ENCODE measurements at places on chromosomes 4 and X. TPM values are rescaled to one million over a fixed set of nuclear protein-coding genes. Genes with fewer than 3 reads are reported as not detected.

Gene SATL1
- not detected for total RNA-seq

Gene ETDA
- total RNA-seq: not detected

Gene ERAS
- total RNA-seq: not detected

Gene DUSP21
- not detected for total RNA-seq

Gene C4orf46
- total RNA-seq: 5.0 TPM

DNA sequence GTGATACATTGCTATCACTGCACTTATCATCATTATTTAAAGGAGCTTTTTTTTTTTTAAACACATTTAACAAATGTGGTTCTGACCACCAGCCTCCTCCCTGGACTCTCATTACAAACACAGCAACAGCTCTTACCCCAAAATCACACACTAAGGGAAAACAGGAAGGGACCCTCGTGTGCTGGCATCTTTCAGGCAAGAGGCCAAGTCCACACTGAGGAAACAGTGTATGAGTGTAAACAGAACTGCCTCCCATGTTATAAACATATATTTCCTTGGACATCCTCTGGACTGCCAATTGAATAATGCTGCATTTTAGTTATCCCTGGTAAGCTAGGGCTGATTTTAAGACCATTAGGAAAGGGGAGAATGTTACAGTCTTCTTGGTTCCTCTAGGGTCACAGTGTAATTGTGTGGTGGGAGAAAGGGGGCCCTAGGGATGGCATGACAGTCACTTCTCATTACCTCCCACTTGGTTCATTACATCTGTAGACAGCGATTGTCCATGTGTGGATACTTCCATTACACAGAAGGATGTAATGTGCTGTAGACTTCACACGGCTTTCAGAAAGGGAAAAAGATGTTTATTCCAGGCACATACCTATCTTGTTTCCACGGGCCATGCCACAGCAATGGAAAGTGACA, 244.6 kb upstream of the TET2 start:
- DNase-seq: no peak

GRCh38 chr4:117010671-117011070, 74.7 kb downstream of the TRAM1L1 start:
- DNase-seq: no peak

DNA sequence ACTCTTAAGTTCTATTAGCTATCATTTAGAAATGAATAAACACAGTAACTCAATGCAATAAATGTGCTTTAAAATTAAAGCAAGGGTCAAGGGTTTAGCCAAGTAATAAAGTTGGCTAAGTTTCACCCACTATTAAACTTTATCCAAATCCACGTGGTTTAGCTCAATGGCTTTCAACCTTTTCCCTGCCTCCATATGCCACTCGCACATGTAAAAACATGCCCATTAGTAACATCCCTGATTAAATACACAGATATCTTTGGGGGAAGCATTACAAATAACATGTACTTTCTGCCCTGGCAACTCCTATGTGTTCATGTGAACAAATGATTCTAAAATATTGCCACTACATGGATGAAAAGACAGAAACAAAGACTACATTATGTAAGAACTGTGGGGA, 130.8 kb downstream of the ZAR1 start:
- no peak for DNase-seq

GRCh38 chr4:7375427-7375826, 59.3 kb downstream of the PSAPL1 start:
- DNase-seq: no peak

DNA sequence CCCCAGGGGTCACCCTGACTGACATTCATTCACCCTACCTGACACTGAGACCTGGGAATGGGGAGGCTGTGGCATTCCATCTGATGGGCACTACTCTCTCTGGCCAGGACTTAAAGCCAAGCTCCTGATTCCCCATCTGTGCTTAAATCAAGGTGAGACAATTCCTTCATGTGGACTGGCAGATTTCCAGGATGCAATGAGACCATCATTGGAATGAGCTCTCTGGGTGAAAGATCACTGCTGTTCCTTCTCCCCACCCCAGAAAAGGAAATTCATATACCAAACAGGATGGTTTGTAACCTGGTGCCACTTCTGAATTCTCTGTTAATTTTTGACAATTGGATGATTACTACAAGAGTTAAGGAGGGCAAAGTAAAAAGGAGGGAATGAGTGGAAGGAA, 354.8 kb downstream of the MID1IP1 start:
- no peak for DNase-seq

DNA sequence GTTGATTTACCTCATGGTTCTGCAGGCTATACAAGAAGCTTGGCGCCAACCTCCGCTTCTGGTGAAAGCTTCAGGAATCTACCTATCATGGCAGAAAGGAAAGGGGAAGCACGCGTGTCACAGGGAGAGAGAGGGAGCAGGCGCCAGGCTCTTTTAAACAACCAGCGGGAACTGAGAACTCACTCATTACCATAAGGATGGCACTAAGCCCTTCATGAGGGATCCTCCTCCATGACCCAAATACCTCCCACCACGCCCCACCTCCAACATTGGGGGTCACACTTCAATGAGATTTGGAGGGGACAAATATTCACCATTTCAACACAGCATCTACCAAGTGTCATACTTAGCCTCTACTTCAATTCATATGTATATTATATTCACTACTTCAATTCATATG, 18.8 kb upstream of the TBC1D8B start:
- DNase-seq: no peak

GRCh38 chrX:75156531-75156945, 455 bp upstream of the ABCB7 start:
- DNase-seq: no peak

DNA sequence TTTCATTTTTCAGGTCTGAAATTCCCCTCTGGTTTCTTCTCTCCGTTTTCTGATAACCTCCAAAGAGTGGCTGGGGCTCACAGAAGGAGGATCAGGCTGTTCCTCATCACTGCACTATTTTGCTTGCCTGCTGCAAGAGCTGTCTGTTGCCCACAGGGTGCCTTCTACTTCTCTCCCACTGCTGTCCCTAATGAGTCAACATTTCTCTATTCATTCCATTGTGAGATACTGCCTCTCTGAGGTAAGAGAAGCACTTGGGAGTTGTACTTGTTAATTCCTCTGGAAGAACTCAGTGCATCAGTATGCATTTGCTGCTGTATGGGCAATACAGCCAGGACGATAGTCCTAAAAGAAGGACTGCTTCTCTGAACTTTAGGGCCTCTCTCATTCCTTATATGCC, 34.8 kb downstream of the CT47B1 start:
- DNase-seq: no peak

- DNase-seq: no peak
Measured at GRCh38 chr4:139692309-139693012, 26.8 kb downstream of the MGST2 start.

All from posterior vena cava (tissue), 2 donors.